Activated CD4-positive, alpha-beta T cell treated with anti-CD3 and anti-CD28 coated beads, Interleukin-2, amount 10 ng/mL, durations not matched to agents 7 days and 5 days (primary cell): ENCODE measurements at places on chromosomes 13 and 19. TPM values are rescaled to one million over a fixed set of nuclear protein-coding genes. Genes with fewer than 3 reads are reported as not detected.

ZMYM5 gene
- total RNA-seq, result 14.5 TPM

HCN2 gene
- total RNA-seq, result 2.6 TPM

DNA sequence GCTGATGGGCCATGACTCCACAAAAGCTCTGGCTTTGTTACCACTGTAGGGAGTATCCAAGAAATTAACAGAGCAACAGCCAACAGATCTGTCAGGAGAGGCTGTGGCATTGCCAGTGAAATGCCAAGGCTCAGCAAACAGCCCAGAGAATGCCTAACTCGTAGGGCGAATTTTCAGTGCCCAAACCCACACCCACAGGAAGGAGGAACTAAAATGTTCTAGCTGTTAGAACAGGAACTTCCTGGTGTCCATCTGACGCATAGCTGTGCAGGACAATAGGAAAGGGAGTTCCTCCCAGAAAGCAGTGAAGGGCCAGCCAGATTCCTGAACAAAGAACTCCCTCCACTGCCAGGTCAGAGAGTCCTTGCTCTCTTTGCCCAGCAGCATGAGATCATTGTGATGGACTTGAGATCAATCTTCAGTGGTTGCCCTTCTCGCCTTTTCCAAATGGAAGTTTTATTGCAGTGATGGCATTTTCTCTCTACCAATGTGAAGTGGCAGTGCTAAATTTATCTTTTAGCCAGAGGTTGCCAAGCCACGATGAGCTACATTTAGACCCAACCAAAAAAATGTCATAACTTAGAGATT is 224.2 kb upstream of the STARD13 start:
- DNase-seq, result no peak

DNA sequence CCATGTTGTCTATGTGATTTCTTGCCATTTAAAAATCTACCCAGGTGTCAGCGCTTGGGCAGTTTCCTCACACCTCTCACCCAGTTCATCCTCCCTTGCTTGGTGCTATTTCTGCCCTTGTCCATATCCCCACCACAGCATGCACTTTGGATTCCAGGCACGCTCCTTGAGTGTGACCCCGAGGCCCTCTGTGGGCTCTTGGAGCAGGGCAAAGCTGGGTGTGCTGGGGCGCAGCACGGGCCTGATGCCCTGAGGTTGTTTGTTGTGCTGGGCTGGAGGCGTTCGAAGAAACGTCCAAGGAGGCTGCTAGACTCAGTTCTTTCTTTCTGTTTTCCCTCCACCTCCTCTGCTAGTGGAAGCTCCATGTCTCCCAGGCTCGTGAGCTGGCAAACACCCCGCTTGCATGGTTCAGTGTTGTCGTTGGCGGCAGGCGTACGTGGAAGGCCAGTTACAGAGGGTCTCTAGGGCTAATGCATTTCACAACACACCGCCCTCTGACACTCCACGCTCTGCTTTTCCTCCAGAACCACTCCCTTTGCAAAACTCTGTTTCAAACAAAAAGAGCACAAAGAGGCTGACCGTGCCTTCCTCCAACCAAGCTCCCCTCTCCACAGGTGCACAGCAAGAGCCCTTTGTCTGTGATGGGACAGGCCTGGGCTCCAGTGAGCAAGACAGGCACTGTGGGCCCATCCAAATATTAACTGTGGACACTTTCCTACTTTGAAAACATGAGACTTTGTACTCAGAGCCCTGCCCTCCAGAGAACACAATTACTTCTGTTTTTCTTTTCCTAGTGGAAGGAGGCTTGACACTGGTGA is 117.7 kb upstream of the GJB6 start:
- DNase-seq, result no peak

GRCh38 chr13:49098771-49099512 is 121.2 kb upstream of the MLNR start:
- no peak for DNase-seq

DNA sequence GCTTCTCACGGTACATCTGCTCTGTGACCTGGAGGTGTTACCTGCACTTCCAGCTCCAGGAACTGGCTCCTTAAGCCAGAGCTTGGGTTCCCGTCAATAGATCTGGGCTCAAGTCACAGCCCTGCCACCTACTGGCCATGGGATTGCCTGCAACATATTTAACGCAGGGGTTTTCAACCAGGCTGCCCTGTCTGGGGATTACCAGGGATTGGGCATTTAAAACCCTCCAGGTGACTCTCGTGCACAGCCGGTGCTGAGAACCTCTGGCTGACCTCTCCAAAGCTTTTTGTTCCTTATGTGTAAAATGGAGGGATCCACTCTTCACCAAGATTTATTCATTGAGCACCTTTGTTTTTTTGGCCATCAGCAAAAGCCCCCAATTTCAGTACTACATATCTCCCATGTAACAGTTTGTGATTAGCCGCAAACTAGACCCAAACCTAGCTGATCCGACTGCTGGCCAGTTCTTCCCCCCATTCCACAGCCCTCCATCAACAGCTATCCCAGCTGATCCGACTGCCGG is 76.6 kb upstream of the STK24 start:
- DNase-seq, result peak; percentile 72

DNA sequence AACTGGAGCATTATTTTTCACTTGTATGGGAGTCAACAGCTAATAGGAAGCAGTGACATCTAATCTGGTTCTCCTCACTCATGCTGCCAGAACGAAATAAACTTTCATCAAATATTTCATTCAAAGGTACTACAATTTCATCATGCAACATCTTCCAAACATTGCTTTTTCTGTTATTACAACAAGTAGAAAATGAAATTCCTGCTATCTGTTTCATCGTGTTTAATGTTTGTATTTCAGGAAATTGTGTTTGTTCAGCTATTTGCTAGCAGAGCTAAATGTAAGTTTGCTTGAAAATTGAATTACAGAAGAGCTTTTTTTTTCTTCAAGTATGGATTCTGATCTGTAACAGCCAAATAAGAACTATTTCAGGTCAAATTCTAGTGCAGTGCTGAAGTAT is 90.1 kb downstream of the SLITRK6 start:
- no peak for DNase-seq

DNA sequence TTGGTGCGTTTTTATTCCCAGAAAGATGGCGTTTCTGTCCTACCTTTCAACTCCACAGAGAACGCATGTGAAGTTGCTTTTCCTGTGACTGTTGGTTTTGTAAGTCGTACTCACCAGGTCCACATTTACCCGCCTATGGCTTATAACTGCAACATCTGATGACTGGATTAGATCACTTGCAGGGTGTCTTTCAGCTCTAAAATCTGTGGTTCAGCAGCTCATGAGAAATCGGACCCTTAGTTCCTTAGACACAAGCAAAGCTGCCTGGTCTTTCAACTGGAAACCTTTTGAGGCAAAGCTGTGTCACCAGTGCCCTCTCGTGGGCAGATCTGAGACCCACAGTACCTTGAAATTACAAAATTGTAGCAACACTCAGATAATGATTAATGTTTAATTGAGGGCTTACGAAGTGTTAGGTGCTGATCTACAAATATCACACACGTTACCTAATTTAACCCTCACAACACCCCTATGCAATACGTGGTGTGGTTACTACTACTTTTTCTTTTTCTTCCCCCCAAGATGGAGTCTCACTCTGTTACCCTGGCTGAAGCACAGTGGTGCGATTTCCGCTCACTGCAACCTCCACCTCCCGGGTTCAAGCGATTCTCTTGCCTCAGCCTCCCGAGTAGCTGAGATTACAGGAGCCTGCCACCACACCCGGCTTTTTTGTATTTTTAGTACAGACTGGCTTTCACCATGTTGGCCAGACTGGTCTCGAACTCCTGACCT is 65.4 kb downstream of the RUBCNL start:
- peak; percentile 81 for DNase-seq

GRCh38 chr13:23722726-23723453 is 152.7 kb downstream of the TNFRSF19 start:
- no peak for DNase-seq

DNA sequence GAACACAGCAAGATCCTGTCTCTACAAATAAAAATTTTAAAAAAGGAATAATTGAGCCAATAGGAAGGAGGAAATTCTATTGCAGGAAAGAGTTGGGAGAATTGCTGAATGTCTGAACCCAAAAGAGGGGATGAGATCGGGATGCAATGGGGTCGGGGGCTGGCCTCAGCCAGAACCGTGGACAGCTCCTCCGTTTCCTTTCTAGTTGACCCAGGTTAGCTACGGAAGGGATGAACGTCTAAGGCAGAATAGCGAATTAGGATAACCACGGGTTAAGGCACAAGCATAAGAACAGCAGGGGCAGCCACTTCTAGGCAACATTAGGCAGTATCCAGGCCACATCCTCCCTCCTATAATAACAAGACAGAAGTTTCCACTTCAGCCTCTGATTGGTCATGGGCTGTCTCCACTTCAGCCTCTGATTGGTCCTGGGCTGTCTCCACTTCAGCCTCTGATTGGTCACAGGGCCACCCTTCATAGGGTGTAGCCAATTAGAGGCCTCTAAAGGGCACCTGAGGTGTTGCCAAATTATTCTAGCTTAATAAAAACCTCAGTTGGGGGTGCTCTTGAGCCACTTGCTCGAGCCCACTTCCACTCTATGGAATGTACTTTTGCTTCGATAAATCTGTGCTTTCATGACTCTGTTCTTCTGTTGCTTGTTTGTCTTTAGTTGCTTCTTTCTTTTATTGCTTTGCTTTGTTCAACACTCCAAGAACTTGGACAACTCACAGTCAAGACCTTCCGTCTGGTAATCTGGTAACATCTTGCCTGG is 24.9 kb upstream of the TPM4 start:
- DNase-seq, result peak; percentile 65

GRCh38 chr13:77291774-77292173 is 35.1 kb downstream of the MYCBP2 start:
- no peak for DNase-seq

DNA sequence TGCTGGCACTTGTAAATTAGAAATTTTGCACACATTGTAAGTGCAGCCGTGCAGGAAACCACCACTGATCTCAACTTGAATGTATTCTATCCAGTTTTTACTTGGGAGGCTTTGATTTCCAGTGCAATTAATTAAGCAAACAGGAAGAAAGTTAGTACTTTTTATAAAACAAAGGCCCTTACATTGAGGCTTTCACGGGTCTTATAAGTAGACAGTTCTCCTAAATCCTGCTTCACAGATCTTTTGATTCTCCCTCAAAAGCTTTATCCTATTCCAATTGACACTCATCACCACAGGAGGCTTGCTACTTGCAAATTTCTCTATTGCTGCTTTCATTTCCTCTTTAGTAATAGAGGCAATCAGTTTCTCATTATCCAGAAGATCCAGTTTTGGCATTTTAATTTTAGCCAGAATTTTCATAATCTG is 90.1 kb downstream of the ERCC5 start:
- no peak for DNase-seq

GRCh38 chr19:46000491-46001246 is 5.4 kb downstream of the CCDC61 start:
- DNase-seq, result peak; percentile 79

DNA sequence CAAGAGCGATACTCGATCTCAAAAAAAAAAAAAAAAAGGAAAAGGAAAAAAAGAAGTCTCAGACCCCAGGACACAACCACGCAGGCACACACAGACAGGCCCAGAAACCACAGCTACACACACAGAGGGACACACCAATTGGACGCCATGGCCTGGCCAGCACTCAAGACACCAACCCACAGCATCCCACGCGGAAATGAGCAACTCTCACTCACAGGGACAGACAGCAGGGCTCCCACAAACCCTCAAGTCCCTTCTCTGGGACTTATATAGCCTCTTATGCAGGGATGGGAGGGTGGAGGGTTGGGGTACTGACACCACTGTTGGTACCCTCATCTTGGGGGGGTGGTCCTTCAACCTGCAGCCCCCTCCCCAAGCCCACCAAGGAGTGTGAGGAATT is 5.9 kb downstream of the NOTCH3 start:
- DNase-seq, result no peak

DNA sequence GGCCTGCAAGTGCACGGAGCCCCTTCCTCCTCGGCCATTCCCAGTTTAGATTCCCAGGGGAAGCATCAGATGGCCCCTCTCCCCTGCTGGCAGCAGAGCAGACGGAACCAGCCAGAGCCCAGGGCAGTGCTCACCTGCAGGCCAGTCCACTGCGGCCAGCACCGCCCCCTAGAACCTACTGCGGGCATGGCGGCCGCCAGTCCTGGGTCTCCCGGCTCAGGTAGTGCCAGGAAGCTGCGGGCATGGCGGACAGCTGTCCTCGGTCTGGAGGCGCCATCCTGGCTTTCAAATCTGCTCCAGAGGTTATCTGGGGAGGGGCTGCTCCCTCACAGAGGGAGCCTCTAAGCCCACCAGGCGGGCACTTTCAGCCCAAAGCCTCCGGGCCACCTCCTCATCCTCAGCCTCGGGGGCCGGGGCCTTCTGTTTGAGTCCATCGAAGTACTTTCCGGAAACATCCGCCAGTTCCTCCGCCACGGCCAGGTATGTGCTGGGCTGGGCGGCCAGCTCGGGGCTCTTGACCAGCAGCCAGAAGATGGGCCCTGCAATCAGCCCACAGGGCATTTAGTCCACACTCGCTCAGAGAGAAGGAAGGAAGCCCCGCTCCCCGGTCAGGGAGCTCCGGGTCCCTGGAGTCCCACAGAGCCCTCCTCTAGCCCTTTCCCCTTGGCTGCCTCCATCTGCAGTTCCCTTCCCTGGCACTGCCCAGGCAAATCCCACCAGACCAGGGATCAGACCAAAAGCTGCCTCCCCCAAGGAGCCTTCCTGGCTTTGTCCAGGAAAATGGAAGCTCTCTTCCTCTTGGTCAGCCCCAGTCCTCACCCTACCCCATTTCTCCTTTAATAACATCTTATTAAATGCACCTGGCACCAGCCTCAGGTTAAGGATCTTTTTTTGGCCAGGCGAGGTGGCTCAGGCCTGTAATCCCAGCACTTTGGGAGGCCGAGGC is 7.0 kb upstream of the GP6 start:
- DNase-seq, result no peak
